Stromal cell of bone marrow (primary cell): ENCODE measurements at places on chromosomes 5 and 9.
A peak's percentile ranks its signal among the peaks of the same experiment; 100 is the strongest.

GRCh38 chr5:119257613-119258012 lies 98.2 kb upstream of the TNFAIP8 start:
- no peak for DNase-seq

- DNase-seq = no peak
Observed at GRCh38 chr9:95954940-95955339, 79.4 kb downstream of the ERCC6L2 start.

GRCh38 chr5:72271702-72272101 lies 48.3 kb downstream of the MRPS27 start:
- DNase-seq = no peak

- no peak for DNase-seq
Observed at GRCh38 chr5:141186897-141187512, at the start of gene PCDHB9. TSS of gene PCDHB9 (plus strand) at chr5:141187161. CDS start at chr5:141187319, 158 bp downstream.

- DNase-seq = no peak
Observed at GRCh38 chr9:136992819-136993369, 672 bp downstream of the PAXX start.

GRCh38 chr5:112472614-112473013 lies 53.5 kb upstream of the EPB41L4A start:
- no peak for DNase-seq

GRCh38 chr9:124125651-124125977 lies 114.0 kb downstream of the LHX2 start:
- DNase-seq = no peak

GRCh38 chr9:4603830-4604229 lies 58.3 kb upstream of the PLPP6 start:
- no peak for DNase-seq

DNA sequence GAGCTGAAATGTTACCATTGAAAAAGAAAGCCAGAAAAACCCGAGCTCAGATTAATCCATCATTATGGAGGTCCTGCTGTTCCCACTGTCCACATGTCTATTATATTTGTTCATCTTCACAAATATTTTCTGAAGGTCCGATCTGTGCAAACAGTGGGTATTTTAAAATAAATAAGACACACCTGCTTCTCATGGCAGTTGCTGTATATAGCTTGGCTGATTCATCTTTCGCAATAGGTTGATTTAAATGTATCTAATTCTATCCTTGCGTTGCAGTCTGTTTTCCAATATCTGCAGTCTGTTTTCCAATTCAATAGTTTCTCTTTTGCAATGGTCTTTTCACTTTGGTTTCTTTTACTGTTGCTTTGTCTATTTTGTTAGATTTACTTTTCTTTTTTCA lies 87.4 kb upstream of the PCA3 start:
- DNase-seq = no peak

GRCh38 chr5:169651526-169651925 lies 14.5 kb downstream of the DOCK2 start:
- DNase-seq = no peak

DNA sequence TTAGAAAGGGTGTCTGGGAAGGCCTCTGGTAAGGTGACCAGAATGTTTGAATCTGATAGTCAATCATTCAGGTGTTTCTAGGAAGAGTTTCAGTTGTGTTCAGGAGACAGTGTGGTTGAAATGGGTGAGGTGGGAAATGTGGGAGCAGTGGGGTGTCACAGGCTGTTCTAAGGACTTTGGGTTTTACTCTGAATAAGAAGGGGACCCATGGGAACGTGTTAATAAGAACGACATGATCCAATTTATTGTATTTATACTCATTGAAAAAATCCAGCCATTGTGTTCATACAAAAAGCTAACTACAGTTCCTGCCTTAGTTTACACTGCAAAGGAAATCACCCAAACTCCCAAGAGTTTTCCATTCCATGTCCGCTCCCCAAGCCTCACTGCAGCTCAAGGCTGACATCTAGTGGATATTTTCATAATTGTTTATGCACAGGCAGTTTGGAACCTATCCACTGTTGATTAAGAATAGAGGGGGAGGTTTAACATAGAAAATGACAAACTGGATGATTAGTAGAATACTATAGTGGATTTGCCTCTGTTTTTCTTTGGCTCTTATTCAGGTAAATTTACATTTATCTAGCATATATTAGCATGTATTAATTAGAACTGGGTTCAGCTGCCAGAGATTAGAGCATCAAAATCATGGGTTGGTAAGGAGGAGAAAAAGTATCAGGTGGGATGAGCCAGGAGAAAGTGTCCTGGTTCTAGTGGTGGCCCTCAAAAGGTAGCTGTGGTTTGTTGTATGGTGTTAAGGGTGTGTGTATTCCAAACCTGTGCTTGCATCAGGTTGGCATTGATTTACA lies 17.7 kb downstream of the CAVIN4 start:
- DNase-seq = peak; percentile 50

DNA sequence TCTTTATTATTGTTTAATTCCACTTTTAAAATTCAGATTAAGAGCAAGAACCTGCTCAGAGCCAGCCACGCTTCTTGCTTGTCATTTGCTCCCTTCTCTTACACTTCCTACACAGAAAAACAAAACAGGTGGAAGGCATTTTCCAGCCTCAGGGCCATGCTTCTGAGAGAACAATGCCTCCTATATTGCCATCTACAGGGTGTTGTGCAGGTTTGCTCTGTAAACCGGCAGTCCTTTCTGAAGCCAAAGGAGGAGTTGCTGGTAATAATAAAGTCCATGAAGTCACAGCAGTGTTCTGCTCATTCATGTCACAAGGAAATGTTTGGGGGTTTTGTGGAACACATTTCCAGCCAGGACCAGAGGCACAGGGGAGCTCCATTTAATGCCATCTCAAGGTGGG lies 16.1 kb upstream of the PRLR start:
- no peak for DNase-seq

- DNase-seq = peak; percentile 87
Observed at GRCh38 chr5:154371687-154372086, 74.1 kb upstream of the SAP30L start.

GRCh38 chr5:176902911-176903664 lies 3.9 kb upstream of the HK3 start:
- DNase-seq = no peak

DNA sequence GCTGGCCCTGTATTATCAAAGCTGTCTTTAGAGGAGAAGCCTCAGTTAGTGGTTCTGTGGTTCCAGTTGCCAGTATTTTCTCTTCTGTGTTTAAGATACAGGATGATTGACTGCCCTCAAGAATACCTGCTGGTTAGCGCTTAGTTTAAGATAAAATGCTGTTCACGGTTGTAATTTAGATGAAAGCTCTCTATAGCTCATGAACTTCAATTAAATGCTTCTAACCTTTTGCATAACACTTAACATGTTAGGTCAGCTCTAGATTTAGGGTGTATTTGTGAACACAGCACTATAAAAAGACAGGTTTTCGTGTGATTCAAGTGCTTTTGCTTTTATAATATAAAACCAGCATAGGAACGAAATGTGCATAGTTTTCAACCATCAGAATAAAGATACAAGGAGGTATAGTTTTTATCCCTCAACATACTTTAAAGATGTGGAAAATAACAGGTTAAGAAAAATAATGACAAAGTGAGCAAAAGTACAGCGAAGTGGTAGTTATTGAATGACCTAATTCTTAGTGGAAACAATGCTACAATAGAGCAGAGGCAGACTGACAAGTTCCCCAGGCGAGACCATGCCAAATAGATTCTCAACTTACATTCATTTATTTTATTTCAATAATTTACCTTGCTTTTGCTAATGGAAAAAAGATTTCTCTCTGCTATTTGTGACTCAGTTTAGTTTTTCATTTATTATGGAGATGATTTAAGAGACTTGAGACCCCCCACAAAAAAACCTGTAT lies 602.6 kb upstream of the DMAC1 start:
- DNase-seq = no peak

DNA sequence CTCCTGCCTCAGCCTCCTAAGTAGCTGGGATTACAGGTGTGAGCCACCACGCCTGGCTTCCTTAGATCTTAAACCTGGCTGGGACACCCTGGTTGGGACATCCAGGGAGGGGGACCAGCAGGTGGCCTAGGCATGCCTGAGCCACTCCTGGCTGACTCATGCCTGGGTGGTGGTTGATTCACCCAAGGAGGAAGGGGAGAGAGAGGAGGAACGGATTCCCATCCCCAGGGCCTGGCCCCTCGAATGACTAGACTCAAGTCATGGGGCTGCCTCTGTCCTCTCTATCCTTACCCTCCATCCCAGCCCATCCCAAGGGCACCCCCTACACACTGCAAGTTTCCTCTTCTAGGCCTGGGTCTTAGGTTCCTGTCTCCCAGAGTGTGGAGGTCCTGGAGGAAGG lies 12.7 kb downstream of the EEIG1 start:
- DNase-seq = no peak

- no peak for DNase-seq
Observed at GRCh38 chr9:77808751-77809081, 160.6 kb upstream of the GNA14 start.

- no peak for DNase-seq
Observed at GRCh38 chr5:33260098-33260497, 180.7 kb upstream of the TARS1 start.

DNA sequence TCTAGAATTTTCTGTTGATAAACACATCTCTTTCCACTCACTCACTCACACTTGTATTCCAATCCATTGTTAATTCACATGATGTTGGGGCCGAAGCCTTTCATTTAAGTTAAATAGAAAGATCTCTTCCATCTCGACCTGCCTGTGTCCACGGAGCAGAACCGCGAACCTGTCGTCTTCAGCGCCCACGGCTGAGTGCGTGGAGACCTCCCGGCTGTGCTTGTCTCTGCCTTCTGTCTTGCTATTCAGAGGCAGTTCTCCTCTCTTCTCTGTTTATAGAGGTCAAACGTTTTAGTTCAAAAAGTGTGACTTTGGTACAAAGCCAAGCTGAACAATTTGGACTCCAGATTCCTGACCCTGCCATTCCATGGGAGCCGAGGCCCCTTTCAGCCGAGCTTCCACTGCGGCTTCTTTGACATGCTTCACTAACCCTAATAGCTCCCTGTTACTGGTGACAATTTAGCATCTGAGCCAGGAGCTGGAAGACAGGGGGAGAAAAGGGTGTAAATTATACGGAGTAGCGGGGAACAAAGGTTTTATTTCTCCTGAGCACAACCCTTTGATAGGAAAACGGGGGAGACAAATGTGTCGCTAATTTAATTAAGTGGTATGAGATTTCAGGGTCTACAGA lies 314.4 kb upstream of the IRX4 start:
- no peak for DNase-seq

DNA sequence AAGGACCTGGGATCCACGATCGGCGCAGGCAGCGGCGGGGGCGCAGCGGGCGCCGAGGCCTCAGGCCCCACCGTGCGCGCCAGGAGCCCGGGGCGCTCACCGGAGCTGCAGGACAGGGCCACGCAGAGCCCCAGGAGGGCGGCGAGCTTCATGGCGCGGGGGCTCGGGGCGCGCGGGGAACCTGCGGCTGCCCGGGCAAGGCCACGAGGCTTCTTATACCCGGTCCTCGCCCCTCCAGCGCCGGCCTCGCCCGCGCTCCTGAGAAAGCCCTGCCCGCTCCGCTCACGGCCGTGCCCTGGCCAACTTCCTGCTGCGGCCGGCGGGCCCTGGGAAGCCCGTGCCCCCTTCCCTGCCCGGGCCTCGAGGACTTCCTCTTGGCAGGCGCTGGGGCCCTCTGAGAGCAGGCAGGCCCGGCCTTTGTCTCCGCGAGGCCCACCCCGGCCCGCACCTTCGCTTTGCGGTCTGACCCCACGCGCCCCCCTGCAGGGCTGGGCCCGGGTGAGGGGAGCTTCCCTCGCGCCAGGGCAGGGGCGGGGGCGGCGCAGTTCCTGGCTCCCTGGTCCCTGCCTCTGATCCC lies at the start of gene SCGB3A1:
Gene SCGB3A1, minus strand, starts transcription at position 189 of the 577 bp plus-strand sequence. Its CDS starts 37 bp downstream, at position 152.
- DNase-seq = no peak

GRCh38 chr5:61887271-61887670 lies 418.7 kb upstream of the KIF2A start:
- DNase-seq = no peak

DNA sequence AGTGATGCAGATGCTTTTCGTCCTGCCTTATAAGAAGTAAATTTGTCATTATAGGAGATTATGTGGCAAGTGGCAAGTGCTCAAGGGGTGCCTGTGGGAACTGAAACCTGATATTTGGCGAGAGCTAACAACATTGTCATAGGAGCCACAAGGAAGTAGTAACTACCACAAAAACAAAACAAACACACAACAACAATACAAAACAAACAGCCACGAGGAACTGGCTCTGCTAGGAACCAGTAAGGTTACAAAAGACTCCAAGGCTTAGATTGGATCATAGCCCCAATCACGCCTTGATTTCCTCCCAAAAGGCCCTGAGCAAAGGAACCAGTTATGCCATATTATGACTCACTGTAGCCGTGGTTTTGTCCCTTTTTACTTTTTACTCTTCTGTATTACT lies 1045.2 kb downstream of the CDH12 start:
- peak; percentile 58 for DNase-seq

DNA sequence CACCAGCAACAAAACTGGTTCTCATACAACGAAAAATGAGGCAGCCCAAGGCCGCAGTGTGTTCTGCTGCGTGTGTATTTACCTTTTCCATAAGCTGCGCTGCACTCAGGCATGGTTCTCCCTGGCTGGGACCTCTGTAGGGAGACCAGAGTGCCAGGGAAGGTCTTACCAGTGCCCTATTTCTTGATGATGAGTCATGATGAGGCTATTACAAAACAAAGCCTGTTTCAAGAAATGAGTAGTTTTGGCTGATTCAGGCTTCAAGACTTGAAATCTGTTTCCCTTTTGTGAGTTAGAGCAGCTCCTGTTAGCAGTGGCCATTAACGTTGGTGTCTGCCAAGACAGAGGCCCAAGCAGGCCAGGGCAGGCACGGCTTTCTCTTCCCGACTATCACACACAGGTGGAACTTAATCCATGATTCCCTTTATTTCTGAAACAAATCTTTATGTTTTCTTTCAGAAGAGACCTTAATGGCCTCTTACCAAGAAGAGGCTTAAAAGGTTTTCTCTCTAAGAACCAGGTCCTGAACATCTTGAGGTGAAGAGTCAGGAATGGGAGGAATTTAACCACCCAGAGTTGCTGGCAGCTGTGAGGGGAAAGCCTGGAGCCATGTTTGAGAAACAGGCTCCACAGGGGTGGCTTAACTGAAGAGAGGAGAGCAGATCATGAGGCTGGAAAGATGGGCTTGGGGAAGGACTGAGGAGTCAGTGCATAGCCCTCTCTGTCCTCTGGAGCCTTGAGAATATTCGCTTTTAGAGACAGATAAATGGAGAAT lies 41.4 kb upstream of the TIFAB start:
- peak; percentile 93 for DNase-seq

GRCh38 chr5:111582993-111583601 lies 70.8 kb upstream of the STARD4 start:
- no peak for DNase-seq

DNA sequence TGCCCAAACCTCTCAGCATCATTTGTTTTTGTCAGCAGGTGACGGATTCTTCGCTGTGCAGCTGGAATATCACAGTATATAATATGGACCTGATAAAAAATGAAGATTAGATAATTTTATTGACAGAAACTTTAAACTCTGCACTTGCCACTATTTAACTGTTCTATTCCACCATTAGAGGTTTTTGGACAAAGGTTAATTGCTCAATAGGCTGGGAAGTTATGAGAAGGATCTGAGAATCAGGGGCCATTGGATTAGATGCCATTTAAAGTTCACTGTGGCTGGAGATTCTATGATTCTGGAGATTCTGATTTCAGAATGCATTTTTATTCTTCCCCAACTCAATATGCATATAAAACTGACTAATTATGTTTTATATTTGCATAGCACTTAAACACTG lies 59.8 kb upstream of the ANXA1 start:
- DNase-seq = no peak

GRCh38 chr9:109517901-109518377 lies 19.8 kb upstream of the PTPN3 start:
- no peak for DNase-seq
